Fibroblast of lung (primary cell): ENCODE measurements at places on chromosomes 6 and 20. TPM values are rescaled to one million over a fixed set of nuclear protein-coding genes. Genes with fewer than 3 reads are reported as not detected.

The ADGB gene
- total RNA-seq = not detected in 2 replicates

DNA sequence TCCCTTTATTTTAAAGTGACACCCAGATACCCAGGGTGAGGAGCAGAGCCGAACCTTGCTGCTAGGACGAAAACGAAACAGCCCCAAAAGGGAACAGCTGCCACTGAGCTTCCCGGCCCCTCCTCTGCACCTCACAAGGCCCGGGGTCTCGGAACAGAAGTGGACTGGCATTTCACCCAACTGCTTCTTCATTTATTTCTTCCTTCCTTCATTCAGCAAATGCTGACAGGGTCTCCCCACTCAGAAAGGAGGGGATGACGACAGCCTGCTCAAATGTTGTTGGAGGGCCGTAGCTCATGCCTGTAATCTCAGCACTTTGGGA lies 220.3 kb downstream of the PREX1 start:
- no peak for DNase-seq

DNA sequence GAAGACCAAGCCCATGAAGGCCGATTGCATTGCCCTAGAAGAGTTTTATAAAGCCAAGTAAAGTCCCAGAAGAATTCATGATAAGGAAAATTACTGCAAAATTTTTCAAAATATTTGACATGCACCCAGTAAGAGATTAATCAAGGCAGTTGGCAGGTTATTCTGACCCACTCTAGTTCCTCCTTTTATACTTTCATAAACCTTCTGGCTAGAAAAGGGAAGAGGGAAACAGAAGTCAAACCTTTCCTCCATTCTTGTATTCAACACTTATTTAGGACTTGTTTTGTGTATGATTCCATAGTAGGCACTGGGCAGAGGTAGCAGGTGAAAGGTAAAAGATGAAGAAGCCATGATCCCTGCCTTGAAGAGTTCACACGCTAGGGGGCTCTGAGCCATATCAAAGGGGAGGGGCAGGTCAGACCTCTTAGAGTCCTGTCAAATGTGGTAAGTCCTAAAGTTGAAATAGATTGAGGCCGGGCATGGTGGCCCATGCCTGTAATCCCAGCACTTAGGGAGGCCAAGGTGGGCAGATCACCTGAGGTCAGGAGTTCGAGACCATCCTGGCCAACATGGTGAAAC lies 85.4 kb downstream of the NDUFAF5 start:
- DNase-seq = no peak

- peak; percentile 89 for DNase-seq
Observed at GRCh38 chr6:57013521-57013926, 33.0 kb upstream of the KIAA1586 start.

- DNase-seq = no peak
Observed at GRCh38 chr20:34543463-34544056, 15.0 kb upstream of the MAP1LC3A start.

- peak; percentile 48 for DNase-seq
Observed at GRCh38 chr6:125421836-125422235, 120.1 kb upstream of the HDDC2 start.

- DNase-seq = no peak
Observed at GRCh38 chr20:50843331-50844276, 48.7 kb downstream of the BCAS4 start.

GRCh38 chr20:56411759-56412472 lies at the start of gene CASS4:
Gene CASS4 (plus strand): TSS chr20:56412260. CDS start chr20:56412459, 199 bp downstream.
- peak; percentile 91 for DNase-seq

DNA sequence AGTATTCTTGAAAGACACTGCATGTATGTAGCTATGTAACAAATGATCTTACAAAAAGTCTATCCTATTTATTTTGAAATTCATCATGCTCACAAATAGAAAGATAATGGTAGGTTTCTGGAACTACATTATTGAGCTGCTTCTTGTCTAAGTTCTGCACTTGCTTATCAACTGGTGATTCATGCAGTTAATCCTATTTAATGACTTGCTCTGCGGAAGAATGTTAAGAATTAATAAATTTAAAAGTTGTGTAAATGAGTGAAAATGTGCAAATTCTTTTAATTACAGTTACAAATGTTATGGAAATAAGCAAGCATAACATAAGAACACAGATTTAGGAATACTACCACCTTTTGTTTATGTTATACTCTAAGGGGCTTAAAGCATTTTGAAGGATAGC lies 67.1 kb upstream of the MCM9 start:
- DNase-seq = no peak

The TRMT6 gene
- total RNA-seq = 7.2 and 7.8 TPM in 2 replicates

DNA sequence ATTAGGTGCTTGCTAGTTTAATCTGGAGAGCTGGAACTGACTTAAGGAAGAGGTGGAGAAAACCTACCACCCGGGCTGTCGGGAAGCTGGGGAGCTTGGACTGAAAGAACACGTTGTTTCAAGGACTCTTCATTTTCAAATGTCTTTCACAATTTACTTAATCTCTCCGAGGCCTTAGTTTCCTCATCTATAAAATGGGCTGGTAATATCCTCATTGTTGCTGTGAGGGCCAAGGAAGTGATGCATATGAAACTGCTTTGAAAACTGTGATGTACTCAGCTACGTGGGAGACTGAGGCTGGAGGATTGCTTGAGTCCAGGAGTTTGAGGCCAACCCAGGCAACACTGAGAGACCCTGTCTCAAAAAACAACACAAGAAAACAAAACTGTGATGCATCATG lies 36.7 kb upstream of the NKX2-2 start:
- no peak for DNase-seq

DNA sequence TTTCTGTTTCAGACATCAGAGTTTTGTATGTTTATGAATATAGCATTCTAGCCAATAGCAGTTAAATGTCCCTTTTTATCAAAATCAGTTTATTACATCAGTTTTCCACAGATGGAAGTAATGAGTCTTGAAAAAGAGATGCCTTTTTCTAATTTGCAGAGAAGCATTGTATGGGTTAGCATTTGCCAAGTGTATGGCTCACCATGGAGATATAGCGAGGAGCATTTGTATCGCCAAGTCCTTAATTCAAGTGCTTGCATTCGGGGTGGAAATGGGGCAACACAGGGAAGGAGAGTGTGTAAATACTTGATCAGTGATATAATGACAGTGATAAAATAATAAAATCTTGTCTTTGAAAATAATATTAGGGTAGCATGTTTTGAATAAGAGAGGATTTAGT lies 42.9 kb downstream of the TXLNB start:
- DNase-seq = no peak
